ENCODE measurements at places on chromosomes 13 and 19. TPM values are rescaled to one million over a fixed set of nuclear protein-coding genes. Genes with fewer than 3 reads are reported as not detected.

The SMG9 gene
- total RNA-seq, result 20.3 TPM

- DNase-seq, result no peak
- H3K4me1 ChIP-seq, result no peaks in the 10 kb centered on the region
- H3K27me3 ChIP-seq, result peaks cover 50% of the 10 kb centered on the region
- no peaks in the 10 kb centered on the region for H3K36me3 ChIP-seq
These were observed 10.3 kb downstream of the CELF5 start for GRCh38 chr19:3234800-3235199.

DNA sequence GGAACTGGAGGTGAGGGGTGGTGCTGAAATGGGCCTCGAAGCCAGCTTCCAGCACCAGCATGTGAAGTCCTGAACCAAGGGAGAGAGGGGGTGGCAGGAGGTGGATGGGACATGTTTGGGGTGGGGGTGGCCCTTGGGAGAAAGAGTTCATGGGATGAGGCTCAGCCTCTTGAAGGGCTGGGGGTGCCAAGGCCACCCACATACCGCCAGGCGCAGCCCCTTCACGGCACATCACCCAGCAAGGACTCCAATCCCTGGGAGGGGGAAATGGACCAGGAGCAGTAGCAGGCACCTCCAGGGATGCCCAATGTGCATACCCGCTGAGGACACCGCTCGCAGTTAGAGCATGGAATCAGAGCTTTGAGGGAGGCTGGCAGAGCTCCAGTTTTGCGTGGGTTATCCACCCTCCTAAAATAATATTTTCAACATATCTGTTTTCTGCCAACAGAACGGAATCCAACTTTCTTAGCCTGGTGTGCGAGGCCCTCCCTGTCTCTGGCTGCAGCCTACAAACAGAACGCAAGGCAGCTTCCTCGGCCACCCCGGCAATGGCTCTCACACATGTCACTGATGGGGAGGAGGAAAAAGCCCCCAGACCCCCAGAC lies 140.5 kb upstream of the VSTM2B start:
- H3K4me3 ChIP-seq, result no peak overlapping the region
- no peak overlapping the region for H3K27ac ChIP-seq
- peaks cover 15% of the 10 kb centered on the region for H3K4me1 ChIP-seq
- no peaks in the 10 kb centered on the region for H3K27me3 ChIP-seq
- DNase-seq, result no peak

The ARRDC5 gene
- total RNA-seq, result 0.38 TPM

The CLC gene
- not detected for total RNA-seq

GRCh38 chr13:59680429-59681024 lies 483.2 kb downstream of the DIAPH3 start:
- H3K27me3 ChIP-seq, result no peaks in the 10 kb centered on the region
- H3K27ac ChIP-seq, result no peak overlapping the region
- H3K36me3 ChIP-seq, result no peaks in the 10 kb centered on the region
- H3K4me1 ChIP-seq, result no peaks in the 10 kb centered on the region
- H3K4me3 ChIP-seq, result no peak overlapping the region

Measured in esophagus squamous epithelium (tissue), 5 donors.